ENCODE measurements at places on chromosomes 13 and 19.

- no peak for DNase-seq
Measured at GRCh38 chr19:47190167-47190727, 40.8 kb downstream of the BBC3 start.

DNA sequence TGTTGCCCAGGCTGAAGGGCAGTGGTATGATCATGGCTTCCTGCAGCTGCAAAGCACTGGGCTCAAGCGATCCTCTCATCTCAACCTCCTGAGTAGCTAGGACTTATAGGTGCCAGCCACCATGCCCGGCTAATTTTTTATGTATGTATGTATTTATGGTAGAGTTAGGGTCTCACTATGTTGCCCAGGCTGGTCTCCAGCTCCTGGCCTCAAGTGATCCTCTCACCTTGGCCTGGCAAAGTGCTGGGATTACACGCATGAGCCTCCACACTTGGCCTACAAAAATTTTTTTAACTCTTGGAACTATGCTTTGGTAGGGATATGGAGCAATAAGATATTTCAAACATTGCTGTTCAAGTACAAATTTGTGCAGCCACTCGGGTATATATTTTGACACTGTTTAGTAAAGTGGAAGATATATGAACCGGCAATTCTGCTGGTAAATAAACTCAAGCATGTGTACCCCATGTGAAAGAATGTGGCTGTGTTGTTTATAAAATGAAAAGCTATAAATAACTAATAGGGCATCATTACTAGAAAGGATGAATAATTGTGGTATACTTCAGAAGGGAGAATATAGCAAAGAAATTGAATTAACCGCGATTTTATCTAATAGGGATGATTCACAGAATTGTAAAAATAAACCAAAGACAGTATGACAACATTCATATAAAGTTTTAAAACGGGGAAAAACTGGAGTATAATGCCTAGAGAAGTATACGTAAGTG, 1.1 kb downstream of the ZNF566 start:
- no peak for DNase-seq

DNA sequence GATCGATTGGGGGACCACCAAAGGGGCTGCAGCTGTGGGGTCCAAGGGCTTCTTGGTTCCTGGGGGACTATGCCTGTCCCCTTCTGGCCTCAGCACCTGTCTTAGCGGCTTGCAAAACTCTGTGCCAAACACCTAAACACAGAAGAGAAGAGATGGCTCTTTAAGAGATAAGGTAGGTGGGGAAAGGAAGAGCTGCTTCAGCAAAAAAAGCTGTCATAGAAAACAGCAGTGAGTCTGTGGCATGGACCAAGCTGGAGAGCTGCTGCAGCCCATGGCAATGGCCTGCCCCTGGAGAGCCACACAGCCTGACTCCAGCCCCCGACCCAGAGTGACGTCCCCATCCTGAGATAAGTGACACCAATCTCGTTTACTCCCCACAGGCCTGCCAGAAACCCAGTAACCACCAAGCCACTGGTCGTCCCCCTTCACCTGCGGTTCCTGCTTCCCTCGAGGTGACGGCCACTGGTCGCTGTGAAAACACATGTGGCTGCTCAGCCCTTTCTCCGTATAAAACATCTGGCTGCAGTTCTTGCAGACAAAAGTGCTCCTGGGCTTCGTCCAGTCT, 25.0 kb upstream of the NAPA start:
- no peak for DNase-seq

DNA sequence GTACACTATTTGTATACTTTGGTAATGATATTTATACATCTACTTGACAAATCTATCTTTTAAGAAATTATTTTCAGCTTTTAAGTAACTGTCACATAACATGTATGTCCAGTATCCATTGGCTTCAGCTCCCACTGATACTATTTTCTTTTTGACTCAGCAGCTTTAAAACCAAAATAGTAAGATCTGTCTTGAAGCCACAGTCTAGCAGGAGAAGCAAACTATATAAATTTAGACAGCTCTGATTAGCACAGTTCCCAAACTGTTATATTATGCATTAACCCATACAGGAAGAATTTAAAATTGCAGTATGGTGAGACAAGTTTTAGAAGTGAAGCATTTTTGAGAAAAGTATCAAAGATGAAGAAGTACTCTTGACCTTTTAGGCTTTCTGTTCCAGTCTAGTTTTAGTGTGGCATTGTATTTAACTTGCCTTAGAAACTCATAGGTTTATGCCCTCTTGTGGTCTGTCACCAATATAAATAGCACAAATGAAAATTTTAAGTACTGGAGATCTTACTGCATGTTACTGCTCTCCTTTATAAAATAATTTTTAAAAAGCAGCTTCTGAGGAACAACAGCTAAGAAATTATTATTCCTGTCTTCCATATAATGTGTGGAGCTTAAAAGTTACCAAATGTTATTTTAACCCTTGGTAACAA, 24.7 kb downstream of the URI1 start:
- DNase-seq, result peak; percentile 43

- no peak for DNase-seq
Measured at GRCh38 chr19:39568604-39569003, 28.6 kb upstream of the EID2 start.

GRCh38 chr19:17830567-17831418, 9.5 kb upstream of the INSL3 start:
- no peak for DNase-seq

DNA sequence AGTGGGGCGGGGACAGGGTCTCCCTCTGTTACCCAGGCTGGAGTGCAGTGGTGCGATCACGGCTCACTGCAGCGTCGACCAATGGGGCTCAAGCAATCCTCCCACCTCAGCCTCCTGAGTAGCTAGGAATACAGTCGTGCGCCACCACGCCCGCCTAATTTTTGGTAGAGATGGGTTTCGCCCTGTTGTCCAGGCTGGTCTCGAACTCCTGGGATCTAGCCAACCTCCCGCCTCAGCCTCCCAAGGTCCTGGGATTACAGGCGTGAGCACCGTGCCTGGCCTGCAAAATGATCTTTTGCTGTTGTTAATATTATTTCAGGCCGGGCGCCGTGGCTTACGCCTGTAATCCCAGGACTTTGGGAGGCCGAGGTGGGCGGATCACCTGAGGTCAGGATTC, 621 bp upstream of the TGDS start:
- no peak for DNase-seq

GRCh38 chr19:33197591-33198000, 3.5 kb downstream of the LRP3 start:
- no peak for DNase-seq

DNA sequence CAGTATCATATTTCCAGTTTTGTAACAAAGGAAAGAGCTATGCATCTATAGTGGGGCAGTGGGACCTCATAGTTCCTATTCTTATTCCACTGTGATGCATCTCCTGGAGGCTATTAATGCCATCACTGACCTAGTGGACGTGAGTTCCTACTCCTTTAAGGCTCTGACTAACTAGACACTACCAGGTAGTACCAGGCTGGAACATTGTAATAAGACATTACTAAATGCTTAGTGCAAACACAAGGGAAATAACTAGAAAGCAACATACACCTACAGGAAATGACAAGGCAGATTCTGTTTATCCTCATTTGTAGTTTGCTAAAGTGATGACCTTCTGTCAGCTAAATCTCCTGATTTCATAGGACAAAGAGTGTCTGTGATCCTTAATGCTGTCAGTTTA, 192.5 kb downstream of the POSTN start:
- DNase-seq, result no peak

GRCh38 chr19:2723747-2724146, 2.6 kb upstream of the DIRAS1 start:
- no peak for DNase-seq

- DNase-seq, result peak; percentile 36
Measured at GRCh38 chr19:41934849-41935374, 6.7 kb upstream of the ERFL start.

DNA sequence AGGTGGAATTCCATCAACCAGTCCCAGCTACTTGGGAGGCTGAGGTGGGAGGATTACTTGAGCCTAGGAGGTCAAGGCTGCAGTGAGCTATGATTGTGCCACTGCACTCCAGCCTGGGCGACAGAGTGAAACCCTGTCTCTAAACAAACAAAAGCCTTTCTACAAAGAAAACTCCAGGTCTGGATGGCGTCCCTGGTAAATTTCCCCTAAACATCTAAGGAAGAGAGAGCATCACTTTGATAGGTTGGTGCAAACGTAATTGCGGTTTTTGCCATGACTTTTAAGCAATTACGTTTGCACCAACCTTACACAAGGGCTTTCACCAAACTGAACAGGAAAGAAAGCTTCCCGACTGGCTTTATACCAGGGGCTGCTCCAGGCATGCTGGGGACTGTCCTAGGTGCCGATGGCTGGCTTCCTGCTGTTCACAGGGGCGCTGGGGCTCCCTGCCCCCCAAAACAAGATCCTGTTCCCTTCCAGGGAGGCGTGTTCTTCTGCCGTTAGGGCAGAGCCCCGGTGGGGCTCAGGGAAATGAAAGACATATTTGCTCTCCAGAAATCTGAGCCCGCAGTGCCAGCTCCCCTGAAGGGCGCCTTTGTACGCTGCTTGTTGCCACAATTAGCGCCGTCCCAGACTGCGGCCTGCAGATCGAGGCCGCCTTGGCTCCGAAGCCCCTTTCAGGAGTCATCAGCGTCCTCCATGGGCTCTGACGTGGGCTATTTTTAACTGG, 38.7 kb upstream of the KLF2 start:
- no peak for DNase-seq

- DNase-seq, result no peak
Measured at GRCh38 chr13:111938741-111939665, 127.9 kb upstream of the SOX1 start.

- no peak for DNase-seq
Measured at GRCh38 chr13:29684441-29684840, 89.0 kb upstream of the SLC7A1 start.

- DNase-seq, result no peak
Measured at GRCh38 chr13:27005976-27006518, 165.6 kb downstream of the USP12 start.

DNA sequence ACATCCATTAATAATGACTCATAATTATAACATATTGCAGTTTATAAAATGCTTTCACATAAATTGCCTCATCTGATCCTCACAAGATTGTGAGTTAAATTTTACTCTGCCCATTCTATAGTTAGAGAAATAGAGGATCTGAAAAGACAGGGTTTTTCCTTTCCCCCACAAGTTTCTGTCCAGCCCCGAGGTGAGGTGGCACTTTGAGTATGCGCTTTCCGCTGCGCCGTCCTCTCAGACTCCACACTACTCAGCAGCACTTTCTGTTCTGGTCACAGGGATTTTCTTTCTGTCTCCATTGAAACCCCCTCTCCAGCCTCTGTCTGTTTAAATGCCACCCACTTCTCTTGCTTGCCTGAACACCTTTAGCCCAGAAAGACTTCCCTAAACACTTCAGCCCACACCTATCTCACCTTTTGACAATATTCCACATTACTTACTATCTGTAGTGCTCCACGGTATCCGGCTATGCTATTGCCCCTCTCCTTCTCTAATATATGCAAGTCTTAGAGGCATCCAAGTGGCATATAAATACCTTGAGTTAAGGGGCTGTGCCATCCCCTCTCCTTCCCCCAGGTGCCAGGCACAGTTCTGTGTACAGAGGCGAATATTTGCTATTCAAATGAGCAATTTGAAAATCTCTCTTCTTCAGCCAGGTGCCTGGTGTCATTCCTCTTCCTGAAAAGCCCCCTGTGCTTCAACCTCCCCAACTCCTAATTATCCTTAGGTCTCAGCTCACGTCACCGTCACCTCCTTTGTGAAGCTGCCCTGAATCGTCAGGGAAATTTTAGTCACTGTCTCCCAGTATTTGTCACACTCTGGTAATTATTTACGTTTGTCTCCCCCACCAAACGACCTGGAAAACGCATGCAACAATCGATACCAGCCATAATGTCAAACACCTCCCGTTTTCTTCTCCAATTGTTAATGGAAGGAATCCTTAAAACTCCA, 268.7 kb downstream of the NHLRC3 start:
- DNase-seq, result no peak

GRCh38 chr19:13069415-13070359, 33.0 kb downstream of the LYL1 start:
- no peak for DNase-seq

- peak; percentile 29 for DNase-seq
Measured at GRCh38 chr13:81639984-81640582, 1299.2 kb upstream of the SPRY2 start.

GRCh38 chr19:1468274-1468820, 10.7 kb downstream of the C19orf25 start:
- no peak for DNase-seq

GRCh38 chr19:10747674-10748073, 29.8 kb downstream of the DNM2 start:
- DNase-seq, result no peak

GRCh38 chr13:64371045-64371444, 2859.1 kb downstream of the PCDH9 start:
- no peak for DNase-seq

- no peak for DNase-seq
Measured at GRCh38 chr13:34044041-34044440, 226.1 kb downstream of the RFC3 start.

GRCh38 chr13:61857198-61857597, 441.5 kb upstream of the PCDH20 start:
- no peak for DNase-seq

- DNase-seq, result no peak
Measured at GRCh38 chr13:52411629-52412028, 5.7 kb upstream of the THSD1 start.

DNA sequence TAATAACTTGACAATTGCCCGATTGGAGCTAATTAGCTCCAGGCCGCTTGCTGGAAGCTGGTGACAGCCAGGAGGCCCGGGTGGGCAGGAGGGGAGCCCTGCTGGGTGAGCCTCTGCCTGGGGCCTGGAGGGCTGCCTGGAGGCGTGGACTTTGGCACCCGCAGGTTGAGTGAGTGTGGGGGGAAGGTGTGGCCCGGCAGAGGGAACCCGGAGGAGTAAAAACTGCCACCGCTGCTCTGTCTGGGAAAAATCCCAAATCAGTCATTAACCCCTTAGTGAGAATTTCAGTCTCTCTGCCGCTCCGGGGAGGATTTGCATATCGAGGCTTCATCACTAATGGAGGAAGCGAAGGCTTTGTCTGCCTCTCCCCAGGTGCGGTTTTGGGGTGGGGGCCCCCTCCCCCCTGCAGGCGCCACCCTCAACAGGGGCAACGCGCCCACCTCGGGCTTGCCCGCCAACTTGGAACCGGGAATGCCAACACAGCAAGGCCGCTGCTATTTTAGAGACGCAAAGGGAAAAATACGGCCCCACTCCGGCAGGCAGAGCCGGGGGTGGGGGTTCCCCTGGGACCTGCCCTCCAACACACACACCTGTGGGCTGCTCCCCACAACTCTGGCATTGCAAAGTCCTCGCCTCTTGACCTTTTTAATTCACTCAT, 6.2 kb downstream of the EFNA2 start:
- no peak for DNase-seq

- no peak for DNase-seq
Measured at GRCh38 chr19:5309438-5310204, 31.0 kb downstream of the PTPRS start.

DNA sequence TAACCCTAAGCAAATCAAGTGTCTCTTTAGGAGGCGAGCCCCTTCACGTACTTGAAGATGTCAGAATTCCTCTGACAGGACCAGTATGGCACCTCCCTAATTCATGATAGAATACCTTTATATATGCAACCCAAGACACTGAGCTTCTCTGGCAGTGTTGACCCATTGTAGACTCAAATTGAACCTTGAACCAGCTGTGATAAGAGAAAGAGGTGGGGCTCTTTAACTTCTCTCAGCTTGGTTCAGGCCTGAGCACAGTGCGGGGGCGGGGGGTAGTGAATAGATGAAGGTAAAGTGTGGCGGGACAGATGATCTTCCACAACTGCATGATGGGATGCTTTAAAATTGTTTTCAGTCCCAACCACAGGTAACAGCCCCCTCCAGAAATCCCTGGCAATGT, 12.1 kb downstream of the MBNL2 start:
- no peak for DNase-seq

GRCh38 chr13:75357576-75358289, 124.2 kb downstream of the TBC1D4 start:
- DNase-seq, result peak; percentile 83

GRCh38 chr19:7528192-7528519, 5.7 kb downstream of the MCOLN1 start:
- DNase-seq, result no peak
